ENCODE measurements at places on chromosomes 2 and 18.
A peak's percentile ranks its signal among the peaks of the same experiment; 100 is the strongest.

DNA sequence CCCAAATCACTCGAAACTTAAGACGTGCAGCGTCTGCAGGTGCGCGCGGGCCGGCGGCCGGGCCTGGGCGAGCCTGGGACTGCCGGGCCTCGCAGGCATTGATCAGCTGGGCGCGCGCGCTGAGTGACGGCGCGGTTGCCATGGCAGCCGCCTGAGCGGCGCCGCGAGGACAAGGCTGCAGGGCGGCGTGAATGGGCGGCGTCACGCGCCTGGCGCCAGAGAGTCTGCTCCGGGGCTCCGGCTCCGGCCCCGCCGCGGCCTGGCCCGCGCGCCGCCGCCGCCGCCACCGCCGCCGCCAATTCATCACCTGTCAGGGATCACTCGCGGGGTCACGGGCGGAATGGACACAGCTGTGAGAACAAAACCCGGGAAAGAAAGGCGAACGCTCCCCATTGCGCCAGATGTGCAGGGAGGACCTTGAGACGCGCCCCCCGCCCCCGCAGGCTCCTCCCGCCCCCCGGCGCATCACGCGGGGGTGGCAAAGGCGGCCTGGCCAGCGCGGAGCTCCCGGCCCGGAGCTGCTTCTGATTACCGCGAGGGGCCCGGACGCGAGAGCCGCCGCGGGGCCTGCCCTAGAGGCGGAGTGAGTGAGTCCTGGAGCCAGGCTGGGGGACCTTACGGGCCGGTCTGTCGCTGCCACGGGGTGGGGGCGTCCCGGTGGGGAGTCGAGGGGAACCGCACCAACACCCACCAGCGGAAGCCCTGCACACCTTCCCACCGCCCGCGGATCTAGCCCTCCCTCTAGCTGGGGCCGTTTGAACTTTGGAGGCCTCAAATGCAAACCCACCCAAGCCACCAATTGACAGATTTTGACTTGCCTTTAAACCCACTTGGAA is 2.9 kb upstream of the ID2 start:
- peak; percentile 88 for DNase-seq

- no peak for DNase-seq
Measured at GRCh38 chr18:55500316-55501086, 87.5 kb downstream of the TCF4 start.

- DNase-seq, result no peak
Measured at GRCh38 chr2:129717560-129718130, 261.8 kb upstream of the RAB6C start.

DNA sequence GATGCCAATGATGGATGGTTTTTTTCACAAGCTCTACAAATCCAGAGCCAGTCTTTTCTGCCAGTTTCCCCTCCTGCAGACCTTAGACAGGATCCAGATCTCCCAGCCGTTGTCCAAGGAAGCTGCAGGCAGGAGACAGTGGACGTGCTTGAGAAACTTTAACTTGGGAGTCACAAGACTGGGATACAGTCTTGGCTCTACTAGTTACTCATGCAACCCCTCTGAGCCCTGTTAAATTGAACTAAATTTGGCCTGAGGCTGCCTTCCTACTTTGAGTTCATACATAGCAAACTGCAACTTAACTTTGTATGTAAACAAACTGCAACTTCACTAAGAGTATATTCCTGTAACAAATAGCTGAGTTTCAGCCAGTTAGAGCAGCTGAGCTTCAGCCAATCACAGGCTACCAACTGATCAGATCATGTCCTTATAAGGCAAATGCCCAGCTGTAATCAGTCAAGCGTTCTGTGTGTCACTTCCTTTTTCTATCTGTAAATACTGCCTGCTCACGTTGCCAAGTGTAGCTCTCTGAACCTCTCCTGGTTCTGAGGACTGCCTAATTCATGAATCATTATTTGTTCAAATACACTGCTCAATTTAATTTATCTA is 140.9 kb downstream of the CAPN13 start:
- no peak for DNase-seq

DNA sequence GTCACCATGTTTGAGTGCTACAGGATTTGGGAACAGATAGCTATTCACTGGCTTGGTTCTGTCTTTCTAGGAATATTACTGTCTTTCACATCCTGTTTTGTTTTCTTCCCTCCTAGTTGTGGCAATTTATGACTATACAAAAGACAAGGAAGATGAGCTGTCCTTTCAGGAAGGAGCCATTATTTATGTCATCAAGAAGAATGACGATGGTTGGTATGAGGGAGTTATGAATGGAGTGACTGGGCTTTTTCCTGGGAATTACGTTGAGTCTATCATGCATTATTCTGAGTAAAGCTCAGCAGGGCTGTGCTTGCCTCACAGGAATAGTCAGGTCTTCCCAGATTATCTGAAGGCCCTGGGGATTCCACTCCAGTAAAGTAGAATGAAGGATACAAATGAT is 98.9 kb downstream of the ABI2 start:
- DNase-seq, result no peak

GRCh38 chr2:107738266-107738665 is 88.4 kb upstream of the RGPD4 start:
- no peak for DNase-seq
